ENCODE measurements at places on chromosomes 3 and 15. TPM values are rescaled to one million over a fixed set of nuclear protein-coding genes. Genes with fewer than 3 reads are reported as not detected.

DNA sequence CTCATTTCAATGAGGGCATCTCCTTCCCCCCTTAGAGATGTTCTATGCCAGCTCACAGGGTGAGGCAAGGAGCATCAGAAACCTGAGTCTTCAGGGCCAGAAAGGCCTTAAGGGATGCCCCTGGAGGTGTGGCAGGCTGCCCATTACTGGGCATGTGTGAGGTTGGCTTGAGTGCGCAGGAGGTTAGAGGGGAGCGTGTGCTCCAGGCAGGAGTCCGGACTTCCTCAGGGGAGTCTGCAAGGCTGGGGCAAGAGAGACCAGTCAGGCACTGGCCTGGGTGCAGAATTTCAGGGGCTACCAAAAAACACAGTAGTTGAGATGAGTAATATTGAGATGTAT, 1.9 kb downstream of the LOXL1 start:
- DNase-seq: no peak

GRCh38 chr3:11908981-11909698, 62.5 kb upstream of the TAMM41 start:
- no peak for DNase-seq

DNA sequence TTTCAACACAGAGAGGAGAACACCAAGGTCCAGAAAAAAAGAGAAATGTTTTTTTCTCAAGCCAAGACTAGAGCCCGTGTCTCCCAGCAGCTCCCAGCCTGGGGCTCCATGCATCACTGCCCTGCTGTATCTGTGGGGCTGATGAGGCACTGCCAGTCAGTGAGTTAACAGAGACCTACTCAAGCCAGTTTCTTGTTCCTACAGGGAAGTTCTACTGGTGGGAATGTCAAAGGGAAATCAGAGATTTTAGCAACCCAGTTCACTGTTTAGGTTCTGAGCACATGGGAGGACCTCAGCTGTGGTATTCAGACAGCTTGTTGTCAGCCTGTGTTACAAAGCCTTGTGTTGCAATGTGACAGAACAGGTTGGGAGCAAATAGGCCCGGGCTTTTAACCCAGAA, 234.3 kb downstream of the TLE3 start:
- DNase-seq: no peak

DNA sequence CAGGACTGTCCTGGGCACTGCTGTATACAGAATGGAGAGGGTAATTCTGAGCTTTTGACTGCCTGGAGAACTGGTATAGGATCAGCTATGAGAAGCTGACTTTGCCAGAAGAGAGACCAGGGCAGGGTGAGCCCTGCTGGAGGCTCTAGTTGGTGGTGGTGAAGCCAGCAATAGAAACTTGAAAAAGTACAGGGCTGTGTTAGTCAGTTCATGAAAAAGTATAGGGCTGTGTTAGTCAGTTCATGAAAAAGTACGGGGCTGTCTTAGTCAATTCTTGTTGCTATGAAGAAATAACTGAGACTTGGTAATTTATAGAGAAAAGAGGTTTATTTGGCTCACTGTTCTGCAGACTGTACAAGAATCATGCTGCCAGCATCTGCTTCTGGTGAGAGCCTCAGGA, 63.5 kb upstream of the C2CD4B start:
- no peak for DNase-seq

DNA sequence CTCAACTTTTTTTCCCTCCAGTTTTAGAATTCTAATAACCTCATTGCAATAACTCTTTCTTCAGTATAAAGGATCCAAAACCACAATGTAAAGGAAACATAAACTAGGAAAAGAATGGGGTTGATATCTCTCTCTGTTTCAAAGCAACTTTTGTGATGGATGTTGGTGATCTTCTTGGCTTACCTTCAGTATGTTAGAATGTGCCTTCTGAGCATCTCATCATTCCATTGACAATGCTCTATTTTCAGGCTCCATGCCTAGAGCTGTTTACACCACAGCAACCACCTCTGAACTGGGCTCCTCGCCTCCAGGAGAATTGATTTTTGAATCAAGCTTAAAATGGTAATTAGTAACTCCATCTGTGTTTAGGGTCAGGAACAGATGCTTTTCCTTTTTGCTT, 6.6 kb downstream of the NLGN1 start:
- DNase-seq: no peak

DNA sequence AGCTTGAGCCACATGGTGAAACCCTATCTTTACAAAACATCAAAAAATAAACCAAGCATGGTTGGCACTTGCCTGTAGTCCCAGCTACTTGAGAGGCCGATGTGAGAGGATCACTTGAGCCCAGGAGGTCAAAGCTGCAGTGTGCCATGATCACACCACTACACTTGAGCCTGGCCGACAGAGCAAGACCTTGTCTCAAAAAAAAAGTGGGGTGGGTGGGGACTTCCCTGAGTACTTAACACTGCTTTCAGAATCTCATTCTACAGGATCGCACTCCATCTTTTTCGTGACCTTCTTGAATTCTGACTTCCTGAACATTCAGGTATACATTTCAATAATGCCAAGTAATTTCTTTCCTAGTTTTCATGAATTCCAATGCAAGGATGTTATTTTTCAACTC, 91.3 kb downstream of the PDE8A start:
- DNase-seq: no peak

GRCh38 chr3:126277629-126278378, 79.4 kb downstream of the KLF15 start:
- DNase-seq: no peak

GRCh38 chr3:58530354-58530865, 6.6 kb downstream of the ACOX2 start:
- DNase-seq: no peak

TIPIN gene
- total RNA-seq: 7.8 TPM

ACOX2 gene
- total RNA-seq: 17.8 TPM

ETFA gene
- total RNA-seq: 271 TPM

Data from left colon (tissue), 2 donors.